ENCODE measurements at places on chromosomes 12 and 14.

DNA sequence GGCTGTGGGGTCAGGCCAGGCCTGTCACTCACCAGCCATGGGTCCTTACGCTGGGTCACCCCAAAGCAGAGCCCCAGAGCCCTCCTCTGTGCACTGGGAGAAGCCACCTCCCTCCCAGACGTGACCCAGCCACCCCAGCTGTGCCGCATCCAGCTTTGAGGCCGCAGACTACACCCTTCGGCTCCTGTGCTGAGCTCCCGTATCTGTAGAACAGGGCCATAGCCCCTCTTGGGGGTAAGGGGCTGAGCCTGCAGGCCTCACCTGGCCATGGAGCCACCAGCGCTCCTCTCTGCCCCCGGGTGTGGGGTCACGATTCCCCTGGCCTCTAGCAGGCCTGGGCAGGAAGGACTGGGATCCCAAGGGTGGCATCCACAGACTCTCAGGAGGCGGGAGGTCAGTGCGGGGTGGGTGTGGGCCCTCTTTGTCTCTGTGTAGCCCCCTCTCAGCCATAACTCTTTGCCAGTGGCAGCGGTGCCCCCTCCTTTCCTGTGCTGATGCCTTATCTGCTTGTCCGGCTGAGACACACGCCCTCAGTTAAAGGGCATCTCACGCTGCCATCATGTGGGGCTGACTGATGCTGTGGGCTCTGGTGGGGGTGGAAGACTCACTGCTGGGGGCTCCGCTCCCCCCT is 16.3 kb downstream of the ASPG start:
- no peak for DNase-seq

GRCh38 chr12:121110211-121110940 is 22.3 kb upstream of the P2RX7 start:
- DNase-seq = peak; percentile 31

GRCh38 chr14:102493585-102493984 is 16.0 kb downstream of the ANKRD9 start:
- DNase-seq = no peak

GRCh38 chr14:47662466-47662865 is 12.9 kb downstream of the MDGA2 start:
- no peak for DNase-seq

DNA sequence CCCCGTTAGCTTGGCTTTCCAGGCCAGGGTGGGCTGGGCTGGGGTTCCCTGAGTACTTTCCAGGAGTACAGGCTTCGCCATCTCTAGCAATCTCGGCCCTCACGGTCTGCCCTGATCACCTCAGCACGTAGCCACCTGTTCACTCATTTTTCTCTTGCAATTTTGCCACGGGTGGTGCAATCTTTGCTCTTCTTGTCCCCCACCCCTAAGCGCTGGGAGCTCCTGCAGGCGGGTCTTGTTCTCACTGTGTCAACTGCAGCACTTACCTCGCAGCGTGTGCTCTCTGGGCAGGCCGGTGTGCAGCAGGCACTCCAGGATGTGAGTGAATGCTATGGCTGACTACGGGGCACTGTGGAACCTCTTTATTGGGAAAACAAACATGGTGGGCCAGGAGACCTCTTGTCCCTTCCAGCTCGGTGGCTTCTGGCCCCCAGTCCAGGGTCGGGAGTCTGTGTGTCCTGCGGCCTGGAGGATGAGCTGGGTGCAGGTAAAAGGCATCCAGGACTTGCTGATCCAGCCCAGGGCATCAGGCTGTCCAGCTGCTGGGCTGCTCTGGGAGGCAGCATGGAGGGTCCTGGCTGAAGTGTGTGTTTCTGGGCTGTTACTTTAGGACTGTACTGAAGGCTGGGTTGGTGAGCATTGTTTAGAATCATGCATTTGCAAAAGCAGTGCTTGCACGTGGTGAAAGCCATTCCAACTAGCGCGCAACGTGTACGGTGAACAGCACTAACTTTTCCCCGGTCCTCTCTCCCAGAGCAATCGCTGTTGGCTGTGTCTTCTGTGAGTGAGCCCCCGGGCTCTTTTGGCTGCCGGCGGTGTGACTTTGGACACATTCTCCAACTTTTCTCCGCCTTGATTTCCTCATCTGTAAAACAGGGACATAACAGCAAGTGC is 1.5 kb upstream of the ULK1 start:
- DNase-seq = no peak

GRCh38 chr12:93757792-93758694 is 80.9 kb downstream of the CRADD start:
- DNase-seq = no peak

DNA sequence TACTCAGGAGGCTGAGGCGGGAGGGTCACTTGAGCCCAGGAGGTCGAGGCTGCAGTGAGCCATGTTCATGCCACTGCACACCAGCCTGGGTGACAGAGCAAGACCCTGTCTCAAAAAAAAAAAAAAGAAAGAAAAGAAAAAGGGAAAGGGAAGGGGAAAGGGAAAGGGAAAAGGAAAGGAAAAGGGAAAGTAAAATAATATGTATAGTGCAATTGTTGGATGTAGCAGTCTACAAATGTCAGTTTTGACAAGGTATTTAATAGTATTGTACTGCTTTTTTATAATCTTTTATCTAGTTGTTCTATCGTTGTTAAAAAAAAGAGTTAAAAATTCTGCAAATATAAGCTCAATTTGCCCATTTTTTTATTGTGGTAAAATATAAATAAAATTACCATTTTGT is 67.3 kb downstream of the SLC2A13 start:
- DNase-seq = no peak

DNA sequence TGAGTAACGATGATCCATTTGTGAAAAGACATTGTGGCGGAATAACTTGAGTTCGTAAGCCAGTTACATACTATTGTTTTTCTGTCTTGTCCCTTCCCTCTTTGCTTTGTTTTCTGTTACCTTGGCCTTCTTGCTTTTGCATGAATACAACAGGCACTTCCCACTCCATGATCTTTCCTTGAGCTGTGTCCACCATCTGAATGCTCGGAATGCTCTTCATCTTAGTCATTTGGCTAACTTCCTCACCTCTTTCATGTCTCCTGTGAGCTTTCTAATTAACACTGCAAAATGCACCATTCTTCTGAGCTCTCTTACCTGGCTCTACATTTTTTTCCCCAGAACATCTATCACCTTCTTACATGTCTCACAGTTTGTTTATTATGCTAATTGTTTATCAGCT is 10.0 kb downstream of the KNTC1 start:
- DNase-seq = no peak

GRCh38 chr12:109502332-109502731 is 24.9 kb downstream of the UBE3B start:
- no peak for DNase-seq

- no peak for DNase-seq
Measured at GRCh38 chr12:131007031-131007739, 53.5 kb downstream of the ADGRD1 start.

GRCh38 chr14:72124171-72124570 is 191.9 kb downstream of the RGS6 start:
- DNase-seq = no peak

- no peak for DNase-seq
Measured at GRCh38 chr12:84117190-84117589, 795.4 kb downstream of the SLC6A15 start.

DNA sequence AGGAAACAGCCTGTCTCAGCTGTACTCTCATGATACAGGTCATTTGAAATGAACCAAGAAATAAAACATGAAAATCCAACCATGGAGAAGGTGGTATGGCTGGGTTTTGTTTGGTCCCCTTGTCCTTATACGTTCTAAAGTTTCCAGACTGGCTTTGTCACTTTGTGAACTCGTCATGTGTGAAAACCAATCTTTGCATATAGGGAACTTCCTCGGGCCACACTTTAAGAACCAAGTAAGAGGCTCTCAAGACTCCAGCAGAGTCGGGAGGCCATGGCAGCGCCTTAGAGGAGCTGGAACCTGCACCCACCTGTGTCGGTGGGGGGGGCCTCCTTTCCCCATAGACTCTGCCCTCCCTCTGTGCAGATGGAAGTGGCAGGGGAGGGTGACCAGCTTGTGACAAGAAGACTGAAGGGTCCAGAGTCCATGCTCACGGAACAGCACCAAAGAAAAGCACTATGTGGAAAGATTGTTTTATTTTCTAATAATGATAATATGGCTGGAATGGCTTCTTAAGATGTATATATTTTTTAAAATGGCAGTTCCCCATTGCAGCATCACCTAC is 125.3 kb downstream of the ESRRB start:
- no peak for DNase-seq

DNA sequence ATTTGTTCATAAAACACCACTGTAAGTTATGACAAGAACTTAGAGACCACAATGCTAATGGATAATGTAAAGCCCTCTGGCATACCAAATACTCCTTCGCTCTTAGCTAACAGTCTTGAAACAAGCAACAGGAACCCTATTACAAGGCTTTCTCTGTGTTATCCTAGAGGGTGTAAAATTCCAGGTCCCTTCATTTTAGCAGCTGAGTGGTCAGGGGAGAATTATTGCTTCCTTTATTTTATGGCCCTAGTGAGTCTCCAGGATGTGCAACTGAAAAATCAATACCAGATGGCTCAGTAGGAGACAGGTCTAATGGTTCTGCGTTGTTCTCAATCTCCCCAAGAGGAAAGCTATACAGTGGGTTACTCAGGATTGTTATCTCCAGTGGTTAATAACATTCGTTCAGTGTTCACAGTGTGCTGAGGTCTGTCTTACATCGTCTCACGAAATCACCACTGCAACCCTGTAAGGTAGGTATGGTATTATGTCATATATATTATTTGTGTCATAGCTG is 172.7 kb upstream of the CNOT2 start:
- DNase-seq = no peak

DNA sequence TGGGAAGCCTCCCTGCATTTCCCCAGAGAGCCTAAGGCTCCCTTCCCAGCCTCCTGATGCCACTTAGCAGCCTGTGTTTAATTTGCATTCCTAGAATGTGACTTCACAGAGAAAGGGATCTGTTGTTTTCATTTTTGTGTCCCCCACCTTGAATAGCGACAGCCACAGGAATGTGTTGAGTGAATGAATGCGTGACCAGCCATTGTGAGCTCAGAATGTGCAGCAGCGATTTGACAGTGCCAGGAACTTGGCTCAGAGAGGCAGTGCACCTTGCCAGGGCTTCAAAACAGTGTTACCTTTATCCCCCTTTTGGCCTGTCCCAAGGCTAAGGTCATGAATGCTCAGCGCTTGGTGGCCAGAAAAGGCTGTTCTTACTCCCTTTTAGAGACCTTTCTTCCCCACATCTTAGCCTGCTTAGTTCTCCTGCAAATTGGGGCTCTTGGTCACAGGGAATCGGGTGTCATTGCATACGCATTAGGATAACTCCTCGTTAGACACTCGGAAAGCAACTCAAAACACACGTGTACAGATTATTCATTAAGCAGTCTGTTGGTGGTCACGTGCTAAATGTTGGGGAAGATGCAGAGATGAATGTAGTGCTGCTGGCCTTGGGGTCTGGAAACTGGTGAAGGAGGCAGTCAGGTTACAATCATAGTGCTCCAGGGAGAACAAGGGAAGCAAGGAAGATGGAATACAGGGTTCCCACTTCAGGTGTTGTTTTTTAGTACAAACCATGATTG is 9.8 kb downstream of the NTF3 start:
- no peak for DNase-seq

- DNase-seq = no peak
Measured at GRCh38 chr14:79134361-79134760, 964.2 kb downstream of the NRXN3 start.
